ENCODE measurements at places on chromosomes 12 and 14. TPM values are rescaled to one million over a fixed set of nuclear protein-coding genes. Genes with fewer than 3 reads are reported as not detected.

Gene LPAR5
- total RNA-seq, result not detected

Gene EPYC
- not detected for total RNA-seq

Gene KCNH5
- total RNA-seq, result not detected

Gene TAS2R30
- total RNA-seq, result 4.9 TPM

Gene MFAP5
- not detected for total RNA-seq

Gene TMPRSS12
- not detected for total RNA-seq

Gene KRT76
- total RNA-seq, result not detected

Gene ESPL1
- 18.1 TPM for total RNA-seq

Gene REP15
- total RNA-seq, result 0.97 TPM

Gene TMEM117
- 1.9 TPM for total RNA-seq

Gene HOXC13
- not detected for total RNA-seq

Gene FIGNL2
- 0.61 TPM for total RNA-seq

Gene IFI27
- total RNA-seq, result 748 TPM

Gene FZD10
- total RNA-seq, result not detected

Gene ALG10B
- 3.9 TPM for total RNA-seq

Gene PDE3A
- 56.8 TPM for total RNA-seq

Gene CDKL1
- 3.9 TPM for total RNA-seq

Gene RPGRIP1
- total RNA-seq, result not detected

Gene TNFAIP2
- total RNA-seq, result 35.7 TPM

Gene PPP1R3E
- 0.76 TPM for total RNA-seq

Gene GYS2
- total RNA-seq, result not detected

Gene SERPINA10
- not detected for total RNA-seq

Gene TAMALIN
- total RNA-seq, result 35.4 TPM

Gene COL2A1
- not detected for total RNA-seq

Gene RNF212B
- not detected for total RNA-seq

Gene RAN
- total RNA-seq, result 593 TPM

Gene LMNTD1
- total RNA-seq, result not detected

Gene SLC5A8
- not detected for total RNA-seq

Gene SMIM41
- total RNA-seq, result not detected

Gene OR4K15
- not detected for total RNA-seq

Gene VASH1
- 76.0 TPM for total RNA-seq

Gene MYL2
- not detected for total RNA-seq

Gene PAPOLA
- total RNA-seq, result 122 TPM

Gene PPM1H
- total RNA-seq, result 1.3 TPM

Gene GZMB
- total RNA-seq, result not detected

Gene STON2
- 0.32 TPM for total RNA-seq

Gene ALDH2
- 47.1 TPM for total RNA-seq
